Tibial nerve (tissue), 4 donors: ENCODE measurements at places on chromosomes 4 and X. TPM values are rescaled to one million over a fixed set of nuclear protein-coding genes. Genes with fewer than 3 reads are reported as not detected.

DNA sequence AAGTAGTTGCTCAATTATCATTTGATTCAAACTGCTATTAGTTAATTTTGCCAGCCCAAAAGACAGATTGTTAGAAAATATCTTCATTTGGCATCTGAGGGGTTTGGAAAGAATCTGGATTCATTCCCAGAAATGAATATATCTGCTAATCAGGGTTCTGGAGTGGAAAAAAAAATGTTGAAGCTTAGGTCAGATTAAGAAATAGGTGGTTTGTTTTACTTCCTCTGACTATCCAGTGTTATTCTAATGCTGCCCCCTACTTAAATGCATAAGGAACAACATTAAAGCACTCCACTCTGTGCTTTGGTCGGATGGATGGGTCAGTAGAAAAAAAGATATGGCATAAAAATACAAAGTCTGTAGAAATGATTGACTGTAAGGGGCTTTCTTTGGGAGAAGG lies 89.0 kb downstream of the LUZP4 start:
- no peaks in the 10 kb centered on the region for H3K36me3 ChIP-seq
- H3K27me3 ChIP-seq, result no peaks in the 10 kb centered on the region
- DNase-seq, result no peak
- no peak overlapping the region for H3K4me3 ChIP-seq
- no peak overlapping the region for H3K27ac ChIP-seq
- H3K4me1 ChIP-seq, result no peaks in the 10 kb centered on the region

- H3K27ac ChIP-seq, result no peak overlapping the region
- no peaks in the 10 kb centered on the region for H3K27me3 ChIP-seq
- no peak for DNase-seq
- no peaks in the 10 kb centered on the region for H3K4me1 ChIP-seq
Measured at GRCh38 chr4:40552536-40552935, 77.1 kb downstream of the RBM47 start.

GRCh38 chrX:112677167-112677566 lies 2.6 kb downstream of the LHFPL1 start:
- no peaks in the 10 kb centered on the region for H3K36me3 ChIP-seq
- no peaks in the 10 kb centered on the region for H3K4me1 ChIP-seq
- DNase-seq, result no peak
- H3K4me3 ChIP-seq, result no peak overlapping the region

AMMECR1 gene
- 4.2 TPM for total RNA-seq

DNA sequence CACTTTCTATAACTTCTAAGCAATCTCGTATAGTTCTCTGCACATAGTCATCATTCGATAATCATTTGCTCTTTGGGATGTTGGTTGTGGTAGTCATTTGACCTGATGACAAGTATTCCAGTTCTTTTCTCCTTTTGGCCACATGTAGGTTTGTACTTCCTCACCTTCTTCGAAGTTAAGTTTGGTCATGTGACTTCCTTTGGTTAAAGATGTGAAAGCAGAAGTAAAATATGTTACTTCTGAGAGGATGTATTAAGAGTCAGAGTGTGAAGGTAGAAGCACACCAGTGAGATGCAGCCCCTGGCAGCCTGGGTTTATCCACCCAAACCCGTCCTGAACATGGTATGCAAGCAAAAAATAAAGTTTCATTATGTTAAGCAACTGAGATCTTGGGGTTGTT lies 48.9 kb upstream of the ZNF518B start:
- H3K36me3 ChIP-seq, result no peaks in the 10 kb centered on the region
- H3K27me3 ChIP-seq, result no peaks in the 10 kb centered on the region
- H3K4me3 ChIP-seq, result no peak overlapping the region
- no peak for DNase-seq
- H3K4me1 ChIP-seq, result no peaks in the 10 kb centered on the region
- H3K27ac ChIP-seq, result no peak overlapping the region

DNA sequence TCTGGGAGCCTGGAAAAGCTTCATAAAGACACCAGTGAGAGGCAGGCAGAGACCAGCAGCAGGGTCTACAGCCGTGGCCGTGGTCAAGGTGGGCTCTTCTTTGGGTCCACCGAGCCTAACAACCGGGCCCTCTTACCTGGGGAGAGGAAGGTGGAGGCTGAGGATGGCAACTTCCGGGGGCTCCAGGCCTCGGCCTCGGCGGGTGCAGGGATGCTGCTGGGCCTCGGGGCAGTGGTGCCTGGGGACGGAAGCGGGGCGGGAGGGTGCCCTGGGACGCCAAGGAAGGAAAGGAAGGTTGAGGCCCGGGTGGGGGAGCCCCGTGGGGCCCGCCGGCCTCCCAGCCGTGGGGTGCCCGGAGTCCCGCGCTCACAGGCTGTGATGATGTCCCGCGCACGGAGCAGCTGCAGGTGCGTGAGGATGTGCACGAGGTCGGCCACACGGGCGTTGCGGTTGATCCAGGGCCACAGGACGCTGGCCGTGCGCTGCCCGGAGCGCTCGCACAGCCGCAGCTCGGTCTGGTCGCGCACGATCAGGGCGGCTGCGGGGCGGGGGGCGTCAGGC lies 561 bp downstream of the IRAK1 start:
- peak overlapping the region; percentile 73 for H3K27ac ChIP-seq
- H3K27me3 ChIP-seq, result no peaks in the 10 kb centered on the region
- peaks cover 29% of the 10 kb centered on the region for H3K36me3 ChIP-seq
- DNase-seq, result no peak
